A549 (cell line): ENCODE measurements at places on chromosomes 11 and 22. TPM values are rescaled to one million over a fixed set of nuclear protein-coding genes. Genes with fewer than 3 reads are reported as not detected.

Gene RAD9A
- polyA plus RNA-seq: 41.6 to 43.7 TPM (median 43.0 TPM) in 3 replicates

DNA sequence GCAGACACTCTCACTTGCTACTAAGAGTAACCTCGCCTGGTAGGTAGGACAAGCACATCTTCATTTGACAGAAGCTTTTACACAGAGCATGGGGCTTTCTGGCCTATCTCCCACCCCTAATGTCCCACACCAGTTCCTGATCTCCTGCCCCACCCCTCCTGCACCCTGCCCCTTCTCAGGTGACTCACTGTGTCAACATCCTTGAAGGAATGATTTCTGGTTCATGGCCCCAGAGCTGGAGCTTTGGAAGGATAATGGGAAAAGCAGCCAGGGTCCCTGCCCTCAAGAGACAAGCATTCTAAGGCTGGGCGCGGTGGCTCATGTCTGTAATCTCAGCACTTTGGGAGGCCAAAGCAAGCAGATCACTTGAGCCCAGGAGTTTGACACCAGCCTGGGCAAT is 47.2 kb downstream of the LRFN4 start:
- DNase-seq: peak; percentile 76

- DNase-seq: no peak
These were observed 151.6 kb downstream of the BBOX1 start for GRCh38 chr11:27192184-27192583.

DNA sequence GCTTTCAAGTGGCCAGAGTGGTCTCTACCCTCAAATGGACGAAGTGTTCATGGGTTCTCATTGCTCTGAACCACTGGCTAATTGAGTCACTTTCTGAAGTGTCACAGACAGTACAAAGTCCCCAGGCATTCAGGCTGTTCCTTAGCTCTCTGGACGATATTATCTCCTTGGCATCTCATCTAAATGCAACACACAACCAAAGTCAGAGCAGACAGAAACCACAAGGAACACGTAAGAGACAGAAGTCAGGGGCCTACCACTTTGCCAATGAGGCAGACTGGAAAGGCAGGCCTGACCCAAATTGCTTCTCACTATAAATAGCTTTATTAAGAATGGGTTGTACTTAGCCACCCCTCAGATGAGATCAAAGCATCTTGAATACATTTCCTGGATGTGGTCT is 29.0 kb upstream of the LDLRAD3 start:
- DNase-seq: no peak

GRCh38 chr11:95231881-95232605 is 1.0 kb upstream of the SESN3 start:
- DNase-seq: no peak

GRCh38 chr11:66879583-66879982 is 22.7 kb downstream of the LRFN4 start:
- no peak for DNase-seq

- peak; percentile 8 for DNase-seq
These were observed 318.7 kb downstream of the BUD13 start for GRCh38 chr11:116454020-116454645.
